ENCODE measurements at places on chromosomes 7 and 10.

DNA sequence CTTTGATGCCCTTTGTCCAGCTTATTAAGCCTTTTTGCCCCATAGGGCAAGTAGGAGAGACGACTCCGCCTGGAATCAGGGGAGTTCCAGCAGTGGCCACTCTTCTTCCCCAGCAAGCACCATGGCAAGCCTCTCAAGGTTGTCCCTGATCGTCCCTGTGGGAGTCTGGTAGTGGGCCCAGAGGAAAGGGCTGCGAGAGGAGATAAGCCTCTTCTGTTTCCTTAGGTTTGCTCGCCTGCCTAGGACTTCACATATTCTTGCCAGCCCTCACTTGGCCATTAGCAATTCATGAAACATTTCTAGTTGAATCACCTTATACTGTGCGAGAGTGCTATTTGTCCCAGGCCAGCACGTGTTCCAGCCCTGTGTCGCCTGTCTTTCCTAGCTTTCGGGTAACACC, 47.8 kb upstream of the CPN1 start:
- no peak for DNase-seq

- no peak for DNase-seq
Measured at GRCh38 chr7:140876519-140877248, 48.0 kb downstream of the BRAF start.

- no peak for DNase-seq
Measured at GRCh38 chr7:143050931-143051330, 1.2 kb upstream of the OR6V1 start.

- DNase-seq = no peak
Measured at GRCh38 chr7:128074736-128075135, 43.5 kb upstream of the LRRC4 start.

DNA sequence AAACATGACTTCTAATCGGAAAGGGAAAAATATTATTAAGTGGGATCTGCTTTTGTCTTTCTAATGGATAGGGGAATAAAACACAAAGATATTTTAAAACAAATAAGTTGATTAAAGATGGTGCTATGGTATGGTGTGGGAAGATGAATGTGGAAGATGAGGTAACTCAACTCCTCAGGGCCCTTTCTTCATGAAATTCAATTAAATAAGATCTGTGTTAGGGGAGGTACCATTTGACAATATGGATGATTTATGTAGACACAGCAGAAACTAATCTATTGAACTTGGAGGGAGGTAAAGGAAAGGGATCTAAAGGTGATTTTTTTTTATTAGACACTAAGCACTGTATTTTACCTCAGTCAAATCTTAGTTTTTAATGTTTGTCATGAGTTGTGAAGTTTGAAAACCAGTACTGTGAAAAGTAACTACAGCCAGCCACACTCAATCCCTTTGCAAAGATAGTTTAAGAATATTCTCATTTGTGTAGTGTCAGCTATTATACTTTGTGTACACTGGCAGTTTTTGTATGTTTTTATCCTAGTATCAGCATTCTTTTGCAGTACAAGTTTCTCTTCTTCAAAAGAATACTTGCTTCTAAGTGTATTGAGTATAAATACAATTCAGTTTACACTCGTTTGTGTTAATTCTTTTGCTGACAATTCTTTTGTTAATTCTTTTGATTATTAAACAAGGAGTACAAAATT, 151.3 kb downstream of the PHF14 start:
- DNase-seq = no peak

DNA sequence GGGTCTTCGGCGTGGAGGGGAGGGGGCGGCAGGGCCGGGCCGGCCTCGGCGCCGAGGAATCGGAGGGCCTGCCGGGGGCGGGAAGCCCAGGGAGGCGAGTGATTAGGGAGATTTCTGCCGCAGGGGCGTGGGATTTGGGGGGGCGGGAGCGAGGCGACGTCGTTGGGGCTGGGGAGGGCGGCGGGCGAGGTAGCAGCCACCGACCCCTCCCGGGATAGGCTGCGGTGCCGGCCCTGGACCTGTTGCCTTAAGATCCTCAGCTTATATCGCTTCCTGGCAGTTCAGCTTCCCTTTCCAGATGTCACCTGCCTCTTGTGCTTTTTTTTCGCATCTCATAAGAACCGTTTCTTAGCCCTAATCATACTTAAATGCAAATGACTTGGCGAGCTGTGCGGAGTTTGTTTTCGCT, 655 bp downstream of the LMTK2 start:
- DNase-seq = no peak

DNA sequence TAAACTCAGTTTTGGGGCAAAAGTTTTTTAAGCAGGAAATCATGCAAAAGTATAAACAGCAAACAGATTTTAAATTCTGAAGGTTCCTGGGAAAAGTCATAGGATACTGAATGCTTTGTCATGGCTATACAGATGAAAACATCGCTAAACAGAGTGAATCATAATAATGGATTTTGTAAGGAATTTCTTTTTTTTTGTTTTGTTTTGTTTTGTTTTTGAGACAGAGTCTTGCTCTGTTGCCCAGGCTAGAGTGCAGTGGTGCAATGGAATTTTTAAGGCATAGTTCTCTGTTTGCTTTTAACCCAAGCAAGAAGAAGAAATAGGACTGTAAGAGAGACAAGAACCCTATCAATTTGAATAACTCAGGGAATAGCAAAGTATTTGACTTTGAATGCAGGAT, 285.3 kb downstream of the NRG3 start:
- DNase-seq = no peak

GRCh38 chr7:15780271-15780670, 93.8 kb upstream of the MEOX2 start:
- no peak for DNase-seq

GRCh38 chr7:30074422-30075030, 46.3 kb downstream of the PLEKHA8 start:
- no peak for DNase-seq

DNA sequence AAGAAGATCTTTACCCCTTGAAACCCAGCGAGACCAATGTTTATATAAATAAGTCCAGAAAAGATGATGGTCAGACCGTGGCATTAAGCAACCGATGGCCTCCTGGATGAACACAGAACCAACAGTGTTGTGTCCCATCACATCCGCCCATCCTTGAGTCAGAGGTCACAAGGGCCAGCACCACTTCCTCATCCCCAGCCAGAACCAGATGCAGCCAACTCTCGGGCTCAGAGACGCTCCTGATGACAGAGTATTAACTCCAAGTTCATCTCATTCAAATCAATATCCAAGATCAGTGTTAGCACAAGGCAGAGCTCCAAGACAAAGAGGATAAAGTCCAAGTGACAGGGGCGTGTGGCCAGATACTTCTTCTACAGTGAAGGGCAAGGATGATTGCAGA, 63.5 kb downstream of the FAM53B start:
- DNase-seq = no peak

DNA sequence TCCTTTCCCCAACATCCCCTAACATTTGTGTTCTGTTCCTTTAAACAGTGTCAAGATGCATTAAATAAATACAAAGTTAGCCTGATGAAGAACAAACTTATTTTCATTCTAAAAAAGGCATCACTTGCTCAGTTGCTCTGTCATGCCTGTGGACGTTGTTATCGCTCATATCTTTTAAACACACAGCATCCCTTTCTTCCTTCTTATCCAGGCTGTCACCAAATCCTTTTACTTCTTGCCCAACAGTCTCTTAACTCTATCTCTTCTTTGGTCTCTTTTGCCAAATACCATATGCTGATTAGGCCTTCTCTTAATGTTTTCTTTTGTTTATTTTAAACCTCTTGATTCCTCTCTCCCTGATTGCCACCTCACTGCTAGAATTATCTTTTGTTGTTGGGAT, 43.9 kb downstream of the DKK1 start:
- DNase-seq = no peak

DNA sequence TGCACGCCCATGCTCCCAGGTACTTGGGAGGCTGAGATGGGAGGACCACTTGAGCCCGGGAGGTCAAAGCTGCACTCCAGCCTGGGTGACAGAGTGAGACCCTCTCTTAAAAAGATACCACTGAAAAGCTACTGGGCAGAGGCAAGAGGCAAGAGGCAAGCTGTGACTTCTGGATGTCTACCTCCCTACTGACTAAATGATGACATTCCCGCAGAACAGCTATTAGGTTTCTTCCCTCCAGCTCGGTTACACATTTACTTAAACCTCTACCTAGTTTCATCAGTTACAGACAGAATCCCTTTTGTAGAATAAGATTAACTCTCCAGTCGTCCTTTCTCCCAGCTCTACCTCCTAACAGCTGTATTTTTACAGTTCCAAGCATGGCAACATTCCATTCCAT, 21.2 kb downstream of the RHEB start:
- DNase-seq = no peak

DNA sequence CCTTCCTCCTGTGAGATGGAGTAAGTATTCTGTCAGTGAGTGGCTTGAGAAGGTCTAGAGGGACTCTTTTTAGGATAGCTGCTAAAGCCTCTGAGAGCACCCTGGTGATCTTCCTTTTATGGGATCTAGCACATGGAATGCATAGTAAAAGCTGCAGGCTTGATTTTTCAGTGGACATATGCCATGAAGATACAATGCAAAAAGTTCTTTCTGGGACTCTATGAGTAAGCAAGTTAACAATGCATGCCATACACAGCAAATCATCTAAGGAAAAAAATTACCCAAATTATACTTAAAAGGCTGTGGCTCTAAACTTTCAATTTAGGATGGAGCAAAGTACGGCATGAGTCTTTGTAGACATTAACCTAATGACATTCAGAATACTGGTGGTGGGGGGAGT, 154.5 kb downstream of the SGMS1 start:
- no peak for DNase-seq

- no peak for DNase-seq
Measured at GRCh38 chr10:113073549-113074189, 123.6 kb downstream of the TCF7L2 start.

DNA sequence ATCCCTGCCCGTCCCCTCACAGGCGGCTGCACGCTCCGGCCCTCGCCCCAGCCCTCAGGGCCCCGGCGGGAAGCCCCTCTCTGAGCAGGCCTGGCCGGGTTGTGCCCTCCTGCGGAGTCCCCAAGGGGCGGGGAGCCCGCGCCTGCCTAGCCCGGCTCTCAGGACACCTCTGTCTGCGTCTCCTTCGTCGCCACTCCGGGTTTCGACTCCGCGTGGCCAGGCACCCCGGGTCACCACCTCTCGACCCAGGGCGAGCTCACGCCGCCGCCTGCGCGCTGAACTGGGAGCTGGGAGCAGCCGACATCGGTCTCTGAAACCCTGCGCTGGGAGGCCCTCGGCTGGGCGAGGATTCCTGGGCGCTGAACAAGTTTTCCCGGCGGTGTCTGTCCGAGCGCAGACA, 6.2 kb upstream of the OGDHL start:
- no peak for DNase-seq

- DNase-seq = no peak
Measured at GRCh38 chr10:76675951-76676587, 961.5 kb downstream of the KCNMA1 start.

DNA sequence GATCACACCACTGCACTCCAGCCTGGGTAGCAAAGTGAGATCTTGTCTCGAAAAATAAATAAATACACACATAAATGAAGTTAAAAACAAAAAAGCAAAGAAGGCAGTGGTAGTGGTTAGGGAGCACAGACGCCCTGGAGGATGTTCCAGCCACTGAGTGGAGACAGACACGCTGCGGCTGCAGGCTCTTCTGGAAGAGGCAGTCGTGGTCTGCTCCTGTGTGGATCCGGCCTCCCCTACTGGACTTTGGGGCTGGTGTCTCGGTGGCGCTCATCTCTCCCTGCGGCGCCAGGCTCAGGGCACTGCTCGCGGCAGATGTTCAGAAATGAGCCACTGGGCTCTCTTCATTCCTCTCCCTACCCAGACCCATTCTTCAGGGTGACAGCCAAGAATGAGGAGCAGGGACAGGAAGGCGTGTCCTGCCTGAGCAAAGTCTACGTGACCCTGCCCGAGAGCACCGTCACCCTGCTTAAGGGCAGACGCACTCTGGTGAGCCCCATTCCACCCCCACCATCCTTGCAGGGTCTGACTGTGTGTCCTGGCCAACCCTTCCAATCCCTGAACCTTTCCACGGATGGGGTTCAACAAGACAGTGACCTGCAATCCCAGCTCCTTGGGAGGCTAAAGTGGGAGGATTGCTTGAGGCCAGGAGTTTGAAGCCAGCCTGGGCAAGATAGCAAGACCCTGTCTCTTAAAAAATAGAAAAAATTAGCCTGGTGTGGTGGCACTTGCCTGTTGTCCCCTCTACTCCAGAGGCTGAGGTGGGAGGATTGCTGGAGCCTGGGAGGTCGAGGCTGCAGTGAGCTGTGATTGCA, 26.2 kb downstream of the ZAN start:
- no peak for DNase-seq

GRCh38 chr10:78686444-78687060, 382.2 kb upstream of the ZMIZ1 start:
- no peak for DNase-seq

DNA sequence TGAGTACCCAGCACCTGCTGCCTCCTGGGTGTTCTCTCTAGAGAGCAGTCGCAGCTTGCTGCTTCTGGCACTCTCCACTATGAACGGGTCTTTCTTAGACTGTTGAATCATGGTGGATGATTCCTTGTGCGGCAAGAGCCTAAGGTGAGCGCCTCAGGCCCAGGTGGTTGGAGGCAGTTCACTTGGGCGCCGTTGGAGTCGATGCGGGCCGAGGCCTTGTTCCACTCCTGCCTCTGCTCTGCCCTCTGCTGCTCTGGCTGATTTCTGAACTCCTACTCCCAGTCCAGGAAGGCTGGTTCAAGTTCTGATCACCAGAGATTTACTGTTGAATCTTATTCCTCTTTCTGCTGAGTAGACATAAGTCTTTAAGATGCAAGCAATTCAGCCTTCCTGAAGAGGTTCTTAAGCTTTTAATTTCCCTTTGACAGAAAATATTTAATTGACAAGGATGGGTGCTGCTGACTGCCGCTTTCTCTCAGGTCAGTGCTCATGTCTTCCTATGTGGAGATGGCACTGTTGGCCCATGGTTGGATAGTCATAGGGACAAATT, 10.4 kb downstream of the YKT6 start:
- no peak for DNase-seq

- DNase-seq = no peak
Measured at GRCh38 chr10:11024596-11024995, 6.9 kb downstream of the CELF2 start.

GRCh38 chr7:20793248-20793647, 6.6 kb upstream of the SP8 start:
- no peak for DNase-seq

DNA sequence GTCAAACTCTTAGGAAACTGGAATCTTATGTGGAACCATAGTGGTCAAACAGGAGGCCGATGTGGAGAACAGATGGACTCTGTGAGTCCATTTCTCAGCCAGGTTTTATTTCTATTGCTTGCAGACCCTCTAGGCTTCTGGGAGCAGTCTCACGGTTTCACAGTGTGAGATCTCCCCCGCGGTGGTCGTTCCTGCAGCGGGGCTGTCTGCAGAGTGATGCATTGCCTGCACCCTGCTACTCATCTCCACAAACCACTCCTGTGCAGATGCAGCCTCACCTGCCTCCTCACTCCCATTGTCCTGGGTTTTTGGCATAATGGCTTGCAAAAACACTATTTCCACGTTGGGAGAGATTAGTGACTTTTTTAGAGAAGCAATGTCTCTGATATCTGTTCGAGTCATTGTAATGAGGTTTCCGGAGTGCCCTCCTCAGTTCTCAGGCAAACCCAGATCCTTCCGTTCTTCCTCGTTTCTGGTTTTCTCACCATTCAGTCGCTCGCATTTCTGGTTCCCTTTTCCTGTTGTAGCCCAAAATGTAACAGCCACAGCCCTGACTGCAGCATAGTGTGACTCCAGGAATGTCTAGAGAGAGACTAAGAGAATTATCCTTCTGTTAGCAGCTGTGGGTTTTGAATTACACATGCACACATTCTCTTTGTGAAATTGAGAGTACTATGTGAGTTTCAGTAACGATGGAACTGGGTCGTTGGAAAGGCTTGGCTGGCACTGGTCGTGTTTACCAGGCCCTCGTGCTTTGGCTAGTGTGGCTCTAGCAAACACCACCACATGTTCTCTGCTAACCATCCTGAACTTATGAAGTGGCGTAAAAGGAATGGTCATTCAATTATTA, 30.2 kb downstream of the ACADSB start:
- no peak for DNase-seq
